HFFc6 (cell line): ENCODE measurements at places on chromosomes 2 and 18. TPM values are rescaled to one million over a fixed set of nuclear protein-coding genes. Genes with fewer than 3 reads are reported as not detected.

ADD2 gene
- not detected in 3 replicates for total RNA-seq

TBR1 gene
- 0.02 TPM in 1 of 3 replicates, not detected in the others for total RNA-seq

DNA sequence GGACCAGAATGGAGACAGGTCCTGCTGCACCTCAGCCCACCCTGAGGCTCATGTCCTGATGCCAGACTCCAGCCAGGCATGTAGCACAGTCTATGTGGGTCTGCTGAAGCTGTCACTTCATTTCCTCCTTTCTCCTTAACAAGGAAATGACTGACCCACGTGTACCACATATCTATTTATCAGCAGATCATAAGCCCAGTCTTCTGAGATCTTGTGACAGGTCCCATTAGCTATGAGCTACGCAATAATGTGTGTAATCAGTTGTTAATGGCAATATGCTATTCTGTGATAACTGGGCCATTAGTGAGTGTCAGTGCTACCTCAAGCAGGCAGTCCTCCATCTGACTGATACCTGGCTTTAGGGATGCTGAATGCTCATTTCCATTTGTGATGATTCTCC is 615.3 kb downstream of the BCL11A start:
- DNase-seq: no peak
- no peak overlapping the region for H3K27ac ChIP-seq
- no peaks in the 10 kb centered on the region; the same call in 1 of the 2 replicates for H3K27me3 ChIP-seq

TWIST2 gene
- total RNA-seq: 128 to 146 TPM (median 129 TPM) in 3 replicates
